Liver (tissue), 10 donors: ENCODE measurements at places on chromosomes 5 and 9.

GRCh38 chr5:32589942-32590869, 4.8 kb downstream of the SUB1 start:
- peaks cover 35% of the 10 kb centered on the region for H3K36me3 ChIP-seq
- H3K27ac ChIP-seq, result no peak overlapping the region
- H3K27me3 ChIP-seq, result no peaks in the 10 kb centered on the region
- no peak for DNase-seq

GRCh38 chr9:135010921-135011320, 76.5 kb upstream of the OLFM1 start:
- no peak overlapping the region for H3K4me3 ChIP-seq

DNA sequence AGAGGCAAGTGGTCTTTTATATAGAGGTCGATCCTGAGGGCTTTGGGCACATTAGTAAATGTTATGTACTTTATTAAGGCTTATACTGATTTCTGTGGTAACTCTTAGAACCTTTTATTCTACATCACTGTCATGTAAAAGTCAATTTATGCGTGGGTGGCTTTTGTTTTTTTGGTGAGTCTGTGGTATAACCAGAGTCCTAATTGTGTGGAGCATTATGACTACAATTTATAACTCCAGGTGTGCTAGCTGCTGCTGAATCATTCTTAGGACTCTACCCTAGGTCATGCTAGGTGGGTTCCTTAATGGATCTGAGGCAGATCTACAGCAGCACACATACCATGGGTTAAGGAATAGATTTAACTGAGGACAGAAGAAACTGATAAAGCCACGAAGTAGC, 33.9 kb upstream of the KCNN2 start:
- no peaks in the 10 kb centered on the region for H3K36me3 ChIP-seq
- no peak overlapping the region for H3K27ac ChIP-seq
- H3K4me1 ChIP-seq, result no peaks in the 10 kb centered on the region
- no peak overlapping the region for H3K4me3 ChIP-seq

- H3K27me3 ChIP-seq, result peaks cover 8% of the 10 kb centered on the region
- H3K4me1 ChIP-seq, result no peaks in the 10 kb centered on the region
- DNase-seq, result peak; percentile 47
- no peaks in the 10 kb centered on the region for H3K36me3 ChIP-seq
- H3K27ac ChIP-seq, result no peak overlapping the region
These were observed 107.7 kb downstream of the TENT4A start for GRCh38 chr5:6820851-6821479.

GRCh38 chr9:127022913-127023660, 99.3 kb downstream of the ANGPTL2 start:
- no peaks in the 10 kb centered on the region for H3K27me3 ChIP-seq
- H3K4me1 ChIP-seq, result no peaks in the 10 kb centered on the region
- no peaks in the 10 kb centered on the region for H3K36me3 ChIP-seq
- H3K4me3 ChIP-seq, result no peak overlapping the region
- no peak for DNase-seq

DNA sequence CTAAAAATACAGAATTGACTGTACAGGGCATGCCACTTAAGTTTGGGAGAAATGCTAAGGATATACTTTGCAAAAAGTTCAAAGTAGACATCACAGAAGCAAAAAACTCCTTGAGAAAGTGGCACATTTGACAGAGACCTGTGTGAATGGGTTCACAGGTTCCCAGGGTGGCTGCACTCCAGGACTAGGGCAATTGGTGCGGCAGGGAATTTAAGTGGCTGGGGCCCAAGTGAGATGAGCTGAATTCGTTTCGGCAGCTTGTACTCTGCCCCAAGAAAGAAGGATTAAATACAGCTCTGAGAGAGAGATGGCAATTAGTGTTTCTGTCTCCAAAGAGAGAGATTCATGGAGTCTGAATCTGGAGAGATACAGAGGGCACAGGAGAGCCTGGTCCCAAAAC, 280.1 kb downstream of the FBXL17 start:
- no peaks in the 10 kb centered on the region for H3K36me3 ChIP-seq
- H3K4me3 ChIP-seq, result no peak overlapping the region
- DNase-seq, result no peak
- no peak overlapping the region for H3K27ac ChIP-seq
- no peaks in the 10 kb centered on the region for H3K27me3 ChIP-seq
- H3K4me1 ChIP-seq, result no peaks in the 10 kb centered on the region

DNA sequence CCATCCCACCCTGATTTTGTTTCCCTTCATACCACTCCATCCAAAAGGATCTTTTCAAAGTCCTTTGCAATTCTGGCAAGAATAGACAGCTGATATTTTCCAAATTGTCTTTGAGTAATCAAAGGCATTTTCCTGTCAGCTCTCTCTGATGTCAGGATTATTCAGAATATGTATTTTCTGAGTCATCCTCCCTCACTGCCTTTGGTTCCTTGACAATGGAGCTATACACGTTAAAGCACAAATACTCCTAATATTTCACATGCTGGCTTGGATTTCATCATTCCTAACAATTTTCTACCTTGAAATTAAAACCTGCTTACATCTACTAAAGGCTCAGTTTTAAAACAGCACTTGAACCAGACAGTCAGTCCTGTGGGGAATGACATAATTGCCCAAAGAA, 379.4 kb downstream of the GADD45G start:
- no peaks in the 10 kb centered on the region for H3K27me3 ChIP-seq
- H3K36me3 ChIP-seq, result no peaks in the 10 kb centered on the region
- no peak overlapping the region for H3K4me3 ChIP-seq
- no peak overlapping the region for H3K27ac ChIP-seq

- no peak overlapping the region for H3K27ac ChIP-seq
- no peaks in the 10 kb centered on the region for H3K4me1 ChIP-seq
- no peak overlapping the region for H3K4me3 ChIP-seq
- H3K36me3 ChIP-seq, result no peaks in the 10 kb centered on the region
- H3K27me3 ChIP-seq, result no peaks in the 10 kb centered on the region
These were observed 28.8 kb upstream of the ROR2 start for GRCh38 chr9:91978740-91979414.

DNA sequence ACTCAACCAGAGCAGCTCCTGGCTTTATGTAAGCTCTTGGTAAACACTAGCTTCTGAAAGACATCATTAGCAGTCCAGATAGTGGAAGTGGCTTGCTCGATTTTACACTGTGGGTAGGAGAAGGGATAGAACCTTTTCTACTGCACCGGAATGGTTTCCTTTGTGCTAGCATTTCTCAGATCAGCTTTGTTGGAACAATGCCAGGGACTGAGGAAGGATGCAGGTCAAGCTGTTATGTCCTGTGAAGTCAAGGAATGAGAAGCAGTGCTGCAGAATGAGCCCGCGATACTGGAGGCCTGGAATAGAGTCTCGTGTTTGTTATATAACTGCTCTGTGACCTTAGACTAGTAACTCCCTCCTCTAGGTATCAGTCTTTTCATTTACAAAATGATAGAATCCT, 233.6 kb downstream of the GABRB2 start:
- no peak overlapping the region for H3K27ac ChIP-seq
- H3K27me3 ChIP-seq, result no peaks in the 10 kb centered on the region
- H3K36me3 ChIP-seq, result no peaks in the 10 kb centered on the region
- no peak overlapping the region for H3K4me3 ChIP-seq
- no peaks in the 10 kb centered on the region for H3K4me1 ChIP-seq

- H3K4me1 ChIP-seq, result peaks cover 10% of the 10 kb centered on the region
- no peak overlapping the region for H3K4me3 ChIP-seq
- no peak for DNase-seq
- H3K36me3 ChIP-seq, result no peaks in the 10 kb centered on the region
These were observed 2.9 kb downstream of the FAM13B start for GRCh38 chr5:138029944-138030343.

GRCh38 chr5:139901986-139902385, 106.4 kb downstream of the PSD2 start:
- peaks cover 14% of the 10 kb centered on the region for H3K4me1 ChIP-seq
- no peak for DNase-seq
- H3K27ac ChIP-seq, result no peak overlapping the region
- H3K36me3 ChIP-seq, result no peaks in the 10 kb centered on the region

GRCh38 chr9:73114058-73114457, 37.6 kb upstream of the ANXA1 start:
- no peaks in the 10 kb centered on the region for H3K4me1 ChIP-seq
- no peaks in the 10 kb centered on the region for H3K27me3 ChIP-seq
- DNase-seq, result no peak
- no peak overlapping the region for H3K27ac ChIP-seq
- no peak overlapping the region for H3K4me3 ChIP-seq

GRCh38 chr9:15369238-15369637, 53.4 kb upstream of the SNAPC3 start:
- DNase-seq, result no peak
- H3K4me3 ChIP-seq, result no peak overlapping the region
- no peaks in the 10 kb centered on the region for H3K4me1 ChIP-seq
- H3K36me3 ChIP-seq, result no peaks in the 10 kb centered on the region
